Myocyte (in vitro differentiated cells): ENCODE measurements at places on chromosomes 7 and 10.

- no peak for DNase-seq
These were observed 503.7 kb downstream of the TNS3 start for GRCh38 chr7:47078241-47078640.

DNA sequence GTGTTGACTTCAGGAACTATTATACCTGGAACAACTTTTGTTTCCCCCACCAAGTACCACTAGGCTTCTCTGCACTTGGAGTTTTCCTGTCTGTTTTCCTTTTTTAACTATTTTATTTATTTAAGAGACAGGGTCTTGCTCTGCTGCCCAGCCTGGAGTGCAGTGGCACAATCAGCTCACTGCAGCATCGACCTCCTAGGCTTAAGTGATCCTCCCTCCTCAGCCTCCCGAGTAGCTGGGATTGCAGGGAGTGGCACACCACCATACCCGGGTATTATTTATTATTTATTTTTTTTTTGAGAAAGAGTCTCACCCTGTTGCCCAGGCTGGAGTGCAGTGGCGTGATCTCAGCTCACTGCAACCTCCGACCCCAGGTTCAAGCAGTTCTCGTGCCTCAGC lies 2.1 kb upstream of the GIGYF1 start:
- DNase-seq = no peak

DNA sequence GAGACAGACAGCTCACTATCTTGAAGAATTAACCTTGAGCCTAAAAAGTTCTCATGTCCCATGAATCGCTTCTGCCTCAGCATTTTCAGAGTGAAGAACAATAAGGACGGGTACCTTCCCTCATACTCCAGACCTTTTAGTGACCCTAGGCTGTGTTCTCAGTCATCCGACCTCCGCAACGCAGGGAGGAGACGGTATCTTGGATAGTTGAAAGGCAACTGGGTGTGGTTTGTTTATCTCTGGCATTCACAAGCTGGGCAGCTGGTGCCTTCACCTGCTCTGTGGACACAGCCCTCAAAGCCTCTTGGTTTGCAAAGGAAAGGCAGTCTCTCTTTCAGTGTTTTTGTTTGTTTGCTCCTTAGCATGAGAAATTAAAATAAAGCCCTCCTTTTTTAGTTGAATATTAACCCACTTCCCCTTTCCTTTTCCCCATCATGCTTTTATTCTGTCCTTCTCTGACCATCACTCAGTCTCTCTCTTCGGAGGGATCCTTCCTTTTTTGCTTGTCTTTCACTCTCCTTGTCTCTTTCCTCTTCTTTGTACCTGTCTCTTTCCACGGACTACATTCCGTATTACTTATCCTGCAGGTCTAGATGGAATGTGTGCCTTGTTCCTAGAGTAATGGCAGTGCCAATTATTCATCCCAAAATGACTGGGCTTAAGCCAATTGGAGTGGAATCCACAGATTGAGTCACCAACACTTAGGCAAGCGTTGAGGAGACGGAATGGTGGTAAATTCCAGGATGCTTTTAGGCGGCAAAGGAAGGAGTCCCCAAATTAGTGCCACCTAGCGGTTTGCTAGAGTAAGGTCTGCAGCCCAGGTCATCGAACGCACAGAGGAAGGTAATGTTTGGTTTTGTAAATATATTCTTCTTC lies 45.8 kb downstream of the PRR15 start:
- DNase-seq = peak; percentile 86

DNA sequence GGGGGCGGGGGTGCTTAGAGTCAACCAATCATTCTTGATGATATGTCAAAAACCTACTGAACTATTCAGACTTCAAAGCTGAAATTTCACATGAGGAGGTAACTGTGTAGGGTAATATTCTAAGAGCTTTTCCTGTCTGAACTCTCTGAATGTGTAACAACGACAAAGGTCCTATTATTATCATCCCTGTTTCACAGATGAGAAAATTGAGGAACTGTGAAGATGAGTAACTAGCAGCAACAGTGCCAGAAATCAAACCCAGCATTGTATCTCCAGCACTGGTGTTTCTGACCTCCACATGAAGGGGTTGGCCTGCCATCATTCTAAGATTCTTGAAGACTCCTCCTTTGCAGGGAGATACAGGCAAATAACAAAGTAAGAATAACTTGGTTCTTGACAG lies 294.7 kb upstream of the AOAH start:
- no peak for DNase-seq

DNA sequence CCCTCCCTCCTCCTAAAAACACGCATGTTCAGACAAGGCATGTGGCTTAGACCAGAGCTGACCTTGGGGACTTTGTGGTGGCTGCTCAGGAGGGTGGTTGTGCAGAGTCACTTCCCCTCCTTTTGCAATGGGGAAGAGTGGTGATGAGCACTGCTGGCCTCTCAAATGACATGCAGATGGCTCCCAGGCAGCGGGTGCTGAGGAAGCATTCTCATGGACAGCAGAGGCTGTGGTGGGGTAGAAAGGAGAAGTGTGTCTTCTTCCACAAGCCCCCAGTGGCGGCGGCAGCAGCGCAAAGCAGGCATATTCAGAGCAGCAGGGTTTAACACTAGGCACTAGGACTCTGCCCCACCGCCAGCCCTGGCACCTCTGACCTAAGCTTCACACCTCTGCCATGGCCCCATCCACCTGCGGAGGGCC lies 105.9 kb upstream of the ANLN start:
- DNase-seq = peak; percentile 60

DNA sequence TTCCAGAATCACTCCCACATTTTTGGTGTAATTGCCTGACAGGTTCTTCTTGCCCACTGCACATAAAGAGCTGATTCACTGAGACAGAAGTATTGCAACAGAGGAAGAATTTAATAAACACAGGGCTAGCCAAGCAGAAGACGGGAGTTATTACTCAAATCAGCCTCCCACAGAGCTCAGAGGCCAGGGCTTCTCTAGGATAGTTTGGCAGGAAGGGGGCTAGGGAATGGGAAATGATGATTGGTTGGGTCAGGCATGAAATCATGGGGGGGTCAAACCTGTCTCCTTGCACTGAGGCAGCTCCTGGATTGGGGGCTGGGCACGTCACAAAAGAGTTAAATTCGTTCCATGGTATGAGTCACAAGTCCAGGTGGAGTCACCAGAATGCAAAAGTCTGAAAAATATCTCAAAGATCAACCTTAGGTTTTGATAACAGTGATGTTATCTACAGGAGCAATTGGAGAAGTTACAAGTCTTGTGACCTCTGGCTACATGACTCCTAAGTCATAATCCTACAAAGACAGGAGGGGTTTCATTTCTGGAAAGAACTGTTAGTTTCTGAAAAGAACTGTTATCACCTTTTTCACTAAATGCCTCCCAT lies 30.2 kb upstream of the ERCC6 start:
- peak; percentile 3 for DNase-seq

DNA sequence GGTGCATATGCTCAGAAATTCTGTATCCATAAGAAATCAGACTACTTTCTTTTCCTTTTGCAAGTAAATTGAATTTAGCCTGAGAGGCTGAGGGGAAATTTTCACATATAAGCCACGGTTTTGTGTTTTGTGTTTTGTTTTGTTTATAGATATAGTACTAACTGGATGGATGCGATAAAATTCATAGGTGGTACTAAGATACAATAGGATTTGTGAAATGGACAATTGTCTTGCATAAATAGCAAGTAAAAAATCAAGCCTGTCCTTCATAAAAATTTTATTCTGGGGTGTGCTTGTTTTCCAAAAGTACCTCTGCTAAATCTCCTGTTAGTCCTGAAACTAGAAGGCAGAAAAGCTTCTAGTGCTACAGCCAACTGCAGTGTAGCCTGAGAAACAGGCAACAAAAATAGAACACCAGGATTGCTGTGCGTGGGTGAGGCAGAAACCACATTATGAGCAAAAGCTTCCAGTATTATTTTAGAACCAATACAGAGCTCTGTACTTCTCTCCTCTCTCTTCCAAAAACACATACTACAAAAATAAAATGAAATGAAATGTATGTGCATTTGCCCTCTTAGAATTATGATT lies 634 bp upstream of the HDAC9 start:
- DNase-seq = peak; percentile 91

GRCh38 chr10:71268758-71269157 lies 50.3 kb upstream of the SLC29A3 start:
- no peak for DNase-seq

GRCh38 chr10:10958041-10958440 lies 59.6 kb upstream of the CELF2 start:
- no peak for DNase-seq

DNA sequence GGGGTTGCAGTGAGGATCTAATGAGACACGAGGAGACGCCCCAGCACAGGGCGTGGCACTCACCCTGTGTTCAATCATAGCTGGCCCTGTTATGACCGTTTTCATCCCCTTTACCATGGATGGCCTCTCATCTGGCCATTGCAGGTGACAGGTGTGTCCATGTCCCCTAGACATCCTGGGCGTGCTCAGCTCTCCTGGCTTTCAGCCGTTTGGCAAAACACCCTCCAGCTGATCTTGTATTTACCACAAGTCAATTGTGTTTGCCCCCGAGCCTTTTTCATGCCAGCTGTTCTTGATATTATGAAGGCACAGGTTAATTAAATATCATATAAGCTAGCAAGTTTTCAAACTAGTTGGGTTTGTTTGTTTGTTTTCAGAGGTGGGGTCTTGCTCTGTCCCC lies 97.1 kb downstream of the CHST15 start:
- peak; percentile 37 for DNase-seq

GRCh38 chr10:100962351-100963080 lies 6.8 kb upstream of the SEMA4G start:
- no peak for DNase-seq

GRCh38 chr7:11228515-11228914 lies 254.8 kb downstream of the PHF14 start:
- DNase-seq = peak; percentile 44

DNA sequence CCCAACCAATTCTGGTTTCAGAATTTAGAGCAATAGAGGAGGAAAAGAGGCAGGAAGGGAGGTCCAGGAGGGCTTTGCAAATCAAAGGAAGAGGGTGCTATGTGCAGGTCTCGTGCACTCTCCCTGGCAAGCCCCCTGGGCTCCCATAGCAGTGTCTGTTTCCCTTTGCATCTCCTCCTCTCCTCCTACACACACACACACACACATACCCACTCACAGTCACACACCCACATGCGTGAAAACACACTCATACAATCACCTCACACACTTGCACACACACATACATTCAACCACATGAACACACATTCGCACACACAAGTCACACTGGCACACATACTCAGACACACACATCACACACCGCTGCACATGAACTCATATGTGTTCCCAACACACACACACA lies 105.3 kb downstream of the OAT start:
- no peak for DNase-seq

DNA sequence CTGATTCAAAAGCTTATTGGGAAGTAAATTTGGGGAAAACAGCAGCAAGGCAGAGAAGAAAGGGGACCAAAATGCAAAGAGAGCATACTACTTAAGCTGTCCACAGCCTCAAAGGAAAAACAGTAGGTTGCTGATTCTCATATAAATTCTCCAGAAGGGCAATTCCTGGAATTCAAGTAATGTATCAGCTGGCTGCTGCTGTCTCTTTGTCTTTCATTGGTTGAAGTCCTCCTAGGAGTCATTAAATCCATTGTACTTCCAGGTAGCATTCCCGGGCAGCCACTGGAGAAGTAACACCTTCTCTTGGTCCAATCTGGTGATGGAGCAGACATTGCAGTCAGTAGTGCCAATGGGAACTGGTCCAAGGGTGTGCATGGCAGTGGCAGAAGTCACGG lies 22.7 kb downstream of the BET1 start:
- no peak for DNase-seq

- no peak for DNase-seq
These were observed 319.1 kb upstream of the NFE2L3 start for GRCh38 chr7:25832929-25833328.

GRCh38 chr10:1020958-1021357 lies 4.7 kb downstream of the IDI2 start:
- no peak for DNase-seq

DNA sequence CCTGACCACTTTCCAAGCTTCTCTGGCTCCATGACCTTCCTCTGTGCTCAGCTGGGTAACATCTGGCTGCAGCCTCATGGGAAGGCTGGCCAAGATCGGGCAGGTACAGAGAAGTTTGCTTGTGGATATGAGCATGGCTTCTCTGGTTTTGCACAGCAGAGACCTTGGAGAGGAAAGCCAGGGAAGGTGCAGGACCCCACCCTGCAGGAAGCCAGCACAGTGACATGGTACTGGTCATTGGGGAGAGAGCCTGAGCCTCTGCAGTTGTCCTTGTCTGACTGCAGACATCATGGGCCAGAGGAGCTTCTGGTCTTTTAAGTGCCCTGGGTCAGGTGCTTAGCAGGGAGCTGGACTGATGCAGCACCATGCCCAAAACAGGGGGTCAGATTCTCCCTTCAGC lies 70.6 kb upstream of the LEP start:
- DNase-seq = no peak
